ENCODE measurements at places on chromosomes 1 and 21. TPM values are rescaled to one million over a fixed set of nuclear protein-coding genes. Genes with fewer than 3 reads are reported as not detected.

The VCAM1 gene
- total RNA-seq = 0.66 TPM

The USP1 gene
- 30.3 TPM for total RNA-seq

The ZNF678 gene
- 4.7 TPM for total RNA-seq

The ZNF648 gene
- not detected for total RNA-seq

The DENND2D gene
- 0.40 TPM for total RNA-seq

The NPHS2 gene
- not detected for total RNA-seq

Data from aortic smooth muscle cell (primary cell).